Frontal cortex (tissue), 4 donors: ENCODE measurements at places on chromosomes 3 and 15.
A peak's percentile ranks its signal among the peaks of the same experiment; 100 is the strongest.

- no peak for DNase-seq
Observed at GRCh38 chr3:153456833-153457545, 295.0 kb downstream of the RAP2B start.

DNA sequence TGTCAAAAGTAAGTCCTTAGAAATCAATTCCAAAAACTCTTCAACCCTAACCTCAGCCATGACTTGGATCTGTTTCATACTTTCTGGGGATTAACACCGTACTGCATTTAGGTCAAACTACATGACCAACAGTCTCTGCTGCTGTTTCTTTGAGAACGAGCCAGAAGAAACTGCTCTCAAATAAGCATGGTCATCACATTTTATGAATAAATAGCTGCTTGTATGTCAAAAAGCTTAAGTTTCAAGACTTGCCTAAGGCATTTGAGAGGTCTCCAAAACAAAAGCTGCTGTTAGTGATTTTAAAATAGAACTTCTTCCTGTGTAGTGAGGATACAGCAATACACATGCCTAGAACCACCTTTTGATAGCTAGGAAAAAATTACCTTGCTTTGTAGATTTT lies 166.3 kb upstream of the CHRM5 start:
- no peak for DNase-seq

GRCh38 chr15:52306270-52306669 lies 10.7 kb upstream of the MYO5C start:
- no peak for DNase-seq

GRCh38 chr3:111763968-111764367 lies 95.1 kb upstream of the PHLDB2 start:
- DNase-seq = no peak

- no peak for DNase-seq
Observed at GRCh38 chr3:12574661-12575060, 17.8 kb downstream of the MKRN2 start.

DNA sequence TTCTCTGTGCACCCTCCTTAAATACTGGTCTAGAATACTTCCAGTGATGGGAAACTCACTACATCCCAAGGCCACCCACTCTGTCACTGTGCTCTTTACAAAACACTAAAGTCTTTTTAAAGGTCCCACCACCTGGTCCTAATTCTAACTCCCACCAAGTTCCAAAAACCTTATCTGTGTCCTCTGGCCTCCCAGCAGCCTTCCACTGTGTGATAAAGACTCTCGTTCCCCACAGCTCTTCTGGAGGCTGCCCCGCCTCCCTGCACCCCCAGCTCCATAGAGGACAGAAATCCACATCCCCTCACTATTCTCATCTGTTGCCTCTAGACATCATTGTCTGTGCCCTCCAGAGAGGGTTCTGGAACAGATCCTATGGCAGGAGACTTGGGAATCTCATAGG lies 276.4 kb downstream of the FAM43A start:
- DNase-seq = no peak

GRCh38 chr3:13308380-13308801 lies 111.7 kb downstream of the NUP210 start:
- peak; percentile 69 for DNase-seq

GRCh38 chr15:92395098-92395635 lies 1.5 kb downstream of the ST8SIA2 start:
- DNase-seq = no peak

GRCh38 chr15:69451951-69452691 lies 497 bp upstream of the RPLP1 start:
- DNase-seq = no peak

DNA sequence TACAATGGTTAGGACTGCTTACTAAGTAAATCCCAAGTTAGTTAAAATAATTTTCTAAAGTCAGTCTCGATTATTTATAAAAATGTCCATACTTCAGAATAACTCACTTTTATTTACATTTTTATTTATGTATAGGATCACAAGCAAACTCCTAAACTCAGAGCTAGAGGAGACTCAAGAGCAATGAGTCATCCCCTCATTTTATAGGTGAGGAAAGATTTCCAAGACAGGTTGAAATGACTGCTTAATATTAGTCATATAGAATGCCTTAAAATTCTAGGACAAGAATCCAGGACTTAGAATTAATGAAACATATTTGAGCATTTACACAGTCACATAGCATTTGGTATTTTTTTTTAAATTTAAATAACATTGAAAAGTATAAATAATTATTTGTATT lies 983.8 kb downstream of the SI start:
- no peak for DNase-seq

- DNase-seq = no peak
Observed at GRCh38 chr15:40807888-40808461, 702 bp upstream of the DNAJC17 start.
